ENCODE measurements at places on chromosomes 2 and 18.

DNA sequence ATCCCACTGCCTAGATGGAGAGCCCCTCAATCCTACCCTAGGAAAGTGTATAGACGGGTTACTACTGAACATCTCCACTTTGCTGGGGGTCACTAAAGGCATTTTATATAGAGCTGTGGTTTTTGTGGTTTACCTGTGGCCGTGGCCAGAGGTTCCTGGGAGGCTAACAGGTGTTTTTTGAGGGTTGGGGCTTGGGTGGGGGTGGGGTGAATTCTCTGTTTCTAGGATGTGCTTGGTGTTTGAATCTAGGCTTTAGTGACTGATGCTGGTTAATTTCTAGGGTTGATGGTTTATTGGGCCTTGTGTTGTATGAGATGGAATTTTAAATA is 7.7 kb downstream of the HOXD8 start:
- no peak for DNase-seq

- no peak for DNase-seq
Observed at GRCh38 chr2:46015671-46016070, 281.5 kb upstream of the EPAS1 start.

DNA sequence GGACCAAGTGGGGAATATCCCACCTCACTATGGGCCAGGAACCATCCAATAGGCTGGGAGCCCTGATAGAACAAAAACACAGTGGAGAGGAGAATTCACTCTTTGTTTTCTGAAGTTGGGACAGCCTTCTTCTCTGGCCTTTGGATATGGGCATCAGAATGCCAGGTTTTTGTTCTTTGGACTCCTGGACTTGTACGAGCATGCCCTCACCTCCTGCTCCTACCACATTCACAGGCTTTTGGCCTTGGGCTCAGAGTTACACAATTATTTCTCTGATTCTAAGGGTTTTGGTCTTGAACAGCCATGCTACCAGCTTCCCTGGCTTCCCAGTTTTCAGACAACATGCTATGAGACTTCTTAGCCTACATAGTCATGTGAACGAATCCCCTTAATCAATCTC is 732.9 kb upstream of the VRK2 start:
- DNase-seq = no peak

DNA sequence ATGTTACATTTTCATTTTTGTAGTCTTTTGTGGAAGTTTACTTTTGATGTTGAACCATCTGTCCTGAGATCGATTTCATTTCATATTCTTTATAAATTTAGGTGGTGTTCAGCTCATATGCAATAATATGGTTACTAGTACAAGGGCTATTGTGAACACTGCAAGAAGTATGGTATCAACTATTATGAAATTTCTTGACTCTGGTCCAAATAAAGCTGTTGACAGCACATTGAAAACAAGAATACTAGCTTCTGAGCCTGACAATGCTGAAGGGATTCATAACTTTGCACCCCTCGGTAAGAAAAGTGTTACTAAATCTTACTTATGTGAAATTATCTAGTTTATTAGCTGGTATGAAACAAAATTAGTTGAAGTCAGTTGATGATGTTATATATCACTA is 124.9 kb upstream of the TTC27 start:
- no peak for DNase-seq

GRCh38 chr2:179037807-179038206 is 12.1 kb downstream of the CCDC141 start:
- DNase-seq = no peak

GRCh38 chr2:85578243-85579180 is 1.1 kb downstream of the VAMP8 start:
- DNase-seq = peak; percentile 86

GRCh38 chr18:46378864-46379207 is 274.7 kb downstream of the HAUS1 start:
- DNase-seq = no peak

DNA sequence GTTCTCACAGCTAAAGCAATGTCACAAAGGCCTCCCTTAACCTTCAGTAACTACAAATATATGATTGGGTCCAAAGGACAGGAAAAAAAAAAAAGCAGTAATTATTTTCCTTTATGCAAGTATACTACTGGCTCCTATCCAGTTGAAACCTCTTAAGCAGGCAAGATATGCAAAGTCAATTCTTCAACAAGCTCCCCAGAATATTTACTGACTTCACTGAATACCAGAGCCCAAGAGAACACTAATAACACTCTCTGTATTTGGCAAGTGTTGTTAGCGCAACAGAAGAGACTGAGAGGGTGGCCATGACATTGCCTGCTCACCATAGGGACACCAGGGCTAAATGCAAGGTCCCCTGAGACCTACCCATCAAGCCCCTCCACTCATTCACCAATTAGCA is 74.5 kb downstream of the AP1S3 start:
- no peak for DNase-seq

DNA sequence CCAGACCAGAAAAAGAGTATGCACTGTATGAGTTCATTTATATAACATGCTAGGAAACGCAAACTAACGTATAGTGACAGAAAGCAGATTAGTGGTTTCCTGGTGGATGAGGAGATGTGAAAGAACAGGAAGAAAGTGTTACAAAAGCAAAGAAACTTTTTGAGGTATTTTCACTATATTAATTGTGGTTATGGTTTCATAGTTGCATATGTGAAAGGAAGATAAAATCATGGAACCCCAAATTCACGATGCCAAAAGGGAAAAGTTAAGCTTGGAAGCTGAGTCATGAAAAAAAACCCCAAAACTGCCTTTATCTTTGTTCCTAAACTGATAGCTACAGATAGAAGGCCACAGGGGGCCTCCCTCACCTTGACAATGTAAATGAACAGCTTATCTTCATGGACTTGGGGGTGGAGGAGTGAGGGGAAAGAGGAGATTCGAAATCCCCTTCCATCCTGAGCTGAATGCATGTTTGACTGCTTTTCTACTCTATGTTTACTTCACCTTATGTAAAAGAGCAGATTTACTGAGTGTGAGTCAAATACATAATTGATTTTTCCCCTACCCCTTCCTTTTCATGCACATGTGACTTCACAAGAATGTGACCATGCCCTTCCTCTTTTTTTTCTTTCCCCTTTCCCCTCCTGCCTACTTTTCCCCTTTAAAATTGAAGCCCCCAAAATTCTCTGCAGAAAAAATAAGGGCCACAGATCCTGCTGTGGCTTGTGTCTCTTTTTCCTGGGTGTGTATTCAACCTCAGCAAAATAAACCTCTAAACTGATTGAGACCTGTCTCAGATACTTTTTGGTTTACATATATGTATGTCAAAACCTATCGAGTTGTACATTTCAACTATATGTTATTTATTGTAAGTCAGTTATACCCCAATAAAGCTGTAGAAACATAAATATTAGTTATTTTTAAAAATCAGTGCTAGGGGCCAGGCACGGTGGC is 100.1 kb upstream of the TLK1 start:
- no peak for DNase-seq

- no peak for DNase-seq
Observed at GRCh38 chr2:94873362-94874276, 2.4 kb downstream of the TEKT4 start.

DNA sequence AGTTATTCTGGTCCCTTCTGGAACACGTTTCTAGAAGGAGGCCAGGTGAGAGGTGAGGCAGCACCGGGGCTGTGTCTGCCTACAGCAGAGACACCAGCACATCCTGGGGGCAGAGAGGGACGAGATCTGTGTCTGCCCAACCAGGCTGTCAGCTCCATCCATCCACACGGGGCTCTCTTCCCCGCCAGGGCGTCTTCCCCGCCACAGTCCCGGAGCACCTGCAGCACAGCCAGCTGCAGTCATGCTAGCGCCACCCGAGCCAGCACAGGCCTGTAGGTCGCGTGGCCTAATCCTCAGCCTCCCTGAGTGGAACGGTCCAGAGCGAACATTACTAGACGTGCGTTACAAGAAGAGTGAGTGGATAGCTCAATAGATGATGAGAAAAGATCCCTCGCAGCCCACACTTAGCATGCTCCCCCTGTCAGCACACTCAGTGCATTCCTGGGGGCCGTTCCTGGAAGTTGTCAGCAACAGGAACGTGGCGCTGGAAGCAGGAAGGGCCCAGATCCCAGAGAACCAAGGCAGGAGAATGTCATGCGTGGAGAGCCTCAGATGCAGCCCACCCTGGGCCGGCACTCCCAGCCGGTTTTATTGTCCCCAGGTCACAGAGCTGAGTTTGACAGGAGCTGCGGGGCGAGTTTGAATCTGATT is 179.0 kb downstream of the TWIST2 start:
- no peak for DNase-seq
